Stimulated activated CD4-positive, alpha-beta T cell treated with anti-CD3 and anti-CD28 coated beads, Interleukin-4, amount 100 ng/mL, for 48 hours (primary cell): ENCODE measurements at places on chromosomes 7 and 10.
A peak's percentile ranks its signal among the peaks of the same experiment; 100 is the strongest.

- DNase-seq: no peak
These were observed 174.6 kb upstream of the TARP start for GRCh38 chr7:38448054-38448453.

DNA sequence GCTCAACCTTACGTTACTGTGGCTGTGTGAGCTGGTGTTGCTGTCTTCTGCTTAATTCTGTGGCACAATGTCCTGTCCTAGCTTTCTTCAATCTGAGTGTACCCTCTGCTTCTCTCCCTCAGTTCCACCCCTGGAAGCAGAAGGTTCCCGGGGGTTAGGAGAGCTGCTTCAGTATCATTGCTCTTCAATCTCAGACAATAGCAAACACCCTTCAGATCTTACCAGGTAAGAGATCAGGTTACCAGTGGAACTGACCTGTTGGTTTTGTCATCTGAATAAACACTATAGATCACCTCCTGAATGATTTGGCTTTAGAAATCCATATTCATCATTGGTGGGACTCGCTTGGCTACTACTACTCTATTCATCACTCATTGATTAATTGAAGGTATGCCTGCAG, 48.4 kb downstream of the DNAJB9 start:
- DNase-seq: no peak

DNA sequence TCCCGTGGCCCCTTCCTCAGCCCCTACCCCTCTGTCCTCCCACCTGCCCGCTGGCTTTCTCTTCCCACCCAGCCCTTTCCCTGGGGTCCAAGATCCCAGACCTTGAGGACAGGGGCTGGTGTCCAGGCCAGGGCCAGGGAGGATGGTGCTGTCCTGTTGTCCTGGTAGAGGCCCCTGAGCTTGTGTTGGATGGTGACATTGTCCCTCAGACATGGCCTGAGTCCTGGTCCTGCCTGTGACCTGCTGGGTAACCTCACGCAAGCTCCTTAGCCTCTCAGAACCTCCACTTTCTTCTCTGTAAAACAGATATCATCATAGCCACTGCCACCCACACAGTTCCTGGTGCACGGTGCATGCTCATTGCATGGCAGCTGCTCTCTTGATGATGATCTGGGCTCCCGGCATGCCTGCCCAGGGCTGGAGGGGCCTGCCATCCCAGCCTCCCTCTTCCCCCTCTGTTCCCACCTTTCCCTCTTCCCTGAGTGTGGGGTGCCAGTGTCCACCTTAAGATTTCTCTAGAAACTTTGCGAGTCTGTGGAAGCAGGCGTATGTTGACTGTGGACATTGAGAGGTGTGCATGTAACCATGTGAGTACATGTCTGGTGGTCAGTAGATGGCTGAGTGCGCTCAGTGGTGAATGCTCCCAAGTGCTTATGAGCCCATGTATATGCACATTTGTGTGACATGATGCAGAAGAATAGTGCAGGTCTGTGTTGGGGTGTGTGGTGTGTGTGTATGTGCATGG, 60.4 kb downstream of the NEURL1 start:
- DNase-seq: peak; percentile 41

GRCh38 chr10:118793545-118793944, 38.8 kb upstream of the CACUL1 start:
- DNase-seq: no peak

- no peak for DNase-seq
These were observed 105.6 kb downstream of the ZNF22 start for GRCh38 chr10:45106236-45106856.
